Fibroblast of skin of left quadriceps (primary cell): ENCODE measurements at places on chromosomes 5 and 9.

DNA sequence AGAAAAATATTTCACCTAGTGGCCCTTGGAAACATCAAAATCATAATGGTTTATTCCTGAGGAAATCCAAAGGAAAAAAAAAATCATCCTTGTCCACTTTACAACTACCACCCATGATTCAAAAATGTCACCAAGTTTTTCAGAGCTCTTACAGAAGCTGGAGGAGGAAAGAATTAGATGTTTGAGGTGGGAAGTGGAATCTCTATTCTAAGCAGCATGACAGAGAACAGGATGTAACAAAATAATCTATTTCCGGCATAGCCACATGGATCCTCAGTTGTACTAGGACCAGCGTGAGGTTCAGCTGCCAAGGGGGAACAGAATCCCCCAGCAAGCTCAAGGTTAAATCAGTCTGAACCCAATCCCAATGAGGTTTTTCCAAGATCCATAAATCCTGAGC is 40.2 kb downstream of the FBXW11 start:
- DNase-seq: no peak

DNA sequence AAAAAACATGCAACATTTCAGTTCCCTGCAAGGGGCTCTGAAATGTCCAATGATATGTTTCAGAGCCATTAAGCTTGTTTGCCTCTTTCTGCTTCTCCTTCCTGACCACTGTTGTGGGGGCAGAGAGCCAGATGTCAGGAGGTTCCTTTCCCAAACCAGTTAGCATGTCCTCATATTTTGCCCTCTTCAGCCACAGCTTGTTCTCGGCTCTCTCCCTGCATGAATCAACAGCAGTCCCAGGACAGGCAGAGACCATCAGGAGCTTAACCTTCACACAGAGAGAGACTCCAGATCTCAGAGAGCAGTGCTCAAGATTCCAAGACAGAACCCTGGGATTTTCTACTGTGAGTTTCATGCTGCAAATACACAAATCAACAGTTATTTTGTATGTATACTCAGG is 218.5 kb downstream of the COMMD10 start:
- DNase-seq: no peak

DNA sequence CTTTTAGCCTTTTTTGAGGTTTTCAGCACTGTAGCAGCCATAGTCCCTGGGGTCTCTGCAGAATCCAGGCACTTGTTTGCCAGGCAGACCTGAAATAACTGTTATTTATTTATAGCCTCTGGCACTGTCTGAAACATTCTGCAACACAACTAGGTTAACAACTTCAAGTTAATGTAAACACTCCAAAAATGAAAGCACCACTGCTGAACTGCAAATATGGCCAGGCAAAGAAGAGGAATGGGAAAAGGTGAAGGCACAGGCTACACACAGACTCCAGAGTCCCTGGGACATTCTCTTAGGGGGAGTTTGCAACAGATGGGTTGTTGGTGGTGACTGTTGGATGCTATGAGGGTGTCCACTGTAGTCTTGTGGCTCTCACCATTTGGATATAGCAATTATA is 369.0 kb downstream of the MAT2B start:
- DNase-seq: no peak

GRCh38 chr5:3886524-3887451 is 291.2 kb downstream of the IRX1 start:
- no peak for DNase-seq

- DNase-seq: peak; percentile 15
Measured at GRCh38 chr5:38692346-38692745, 135.9 kb upstream of the LIFR start.

DNA sequence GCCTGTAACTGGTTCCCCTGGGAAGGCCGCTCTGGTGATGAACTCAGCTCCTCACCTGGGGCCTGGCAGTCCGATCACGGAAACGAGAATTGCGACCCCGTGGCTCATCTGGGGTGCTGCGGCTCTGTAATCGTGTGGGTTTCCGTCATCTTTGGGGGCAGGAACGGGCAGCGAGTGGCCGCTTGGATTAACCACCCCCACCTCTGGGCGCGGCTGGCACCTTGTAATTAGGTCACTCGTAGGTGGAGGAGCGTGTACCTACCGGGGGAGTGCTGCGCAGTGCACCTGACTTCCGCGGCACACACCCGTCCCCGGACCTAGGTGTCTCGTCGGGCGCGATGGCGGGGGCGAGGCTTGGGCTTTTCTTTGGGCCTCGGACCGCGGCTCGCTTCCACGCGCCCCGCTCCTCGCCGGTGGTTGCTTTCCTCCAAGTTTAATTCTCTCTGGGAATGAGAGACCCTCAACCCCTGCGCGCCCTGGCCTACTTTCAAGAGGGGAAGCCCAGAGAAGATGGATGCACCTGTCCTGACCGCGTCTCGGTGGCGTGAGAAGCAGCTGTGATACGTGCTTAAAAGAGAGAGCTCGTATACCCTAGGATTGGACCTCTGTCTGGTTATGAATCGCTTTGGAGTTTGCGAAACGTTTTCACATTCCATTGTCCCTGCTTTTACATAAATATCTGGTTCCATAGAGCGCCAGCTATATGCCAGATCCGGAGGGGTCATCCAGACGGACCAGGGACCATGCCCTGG is 744 bp upstream of the PPP2CA start:
- DNase-seq: no peak

DNA sequence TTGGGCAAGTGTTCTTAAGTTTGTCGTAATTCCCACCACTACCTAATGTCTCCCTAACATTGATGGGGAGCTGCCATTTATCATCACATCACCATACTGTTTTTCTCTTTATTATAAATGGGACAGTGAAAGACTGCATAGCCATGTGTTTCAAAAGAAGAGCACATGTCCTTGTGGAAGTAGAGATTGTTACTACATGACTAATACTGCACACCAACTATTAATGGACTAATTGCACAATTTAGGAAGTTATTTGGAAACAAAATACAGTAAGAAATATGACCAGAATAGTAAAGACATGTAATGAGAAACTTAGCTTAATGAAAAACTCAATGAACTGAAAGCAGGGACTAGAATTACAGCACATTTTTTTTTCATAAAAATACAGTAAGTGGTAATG is 12.0 kb upstream of the ELOVL7 start:
- peak; percentile 29 for DNase-seq

- DNase-seq: no peak
Measured at GRCh38 chr9:134003237-134003636, 11.1 kb upstream of the VAV2 start.

DNA sequence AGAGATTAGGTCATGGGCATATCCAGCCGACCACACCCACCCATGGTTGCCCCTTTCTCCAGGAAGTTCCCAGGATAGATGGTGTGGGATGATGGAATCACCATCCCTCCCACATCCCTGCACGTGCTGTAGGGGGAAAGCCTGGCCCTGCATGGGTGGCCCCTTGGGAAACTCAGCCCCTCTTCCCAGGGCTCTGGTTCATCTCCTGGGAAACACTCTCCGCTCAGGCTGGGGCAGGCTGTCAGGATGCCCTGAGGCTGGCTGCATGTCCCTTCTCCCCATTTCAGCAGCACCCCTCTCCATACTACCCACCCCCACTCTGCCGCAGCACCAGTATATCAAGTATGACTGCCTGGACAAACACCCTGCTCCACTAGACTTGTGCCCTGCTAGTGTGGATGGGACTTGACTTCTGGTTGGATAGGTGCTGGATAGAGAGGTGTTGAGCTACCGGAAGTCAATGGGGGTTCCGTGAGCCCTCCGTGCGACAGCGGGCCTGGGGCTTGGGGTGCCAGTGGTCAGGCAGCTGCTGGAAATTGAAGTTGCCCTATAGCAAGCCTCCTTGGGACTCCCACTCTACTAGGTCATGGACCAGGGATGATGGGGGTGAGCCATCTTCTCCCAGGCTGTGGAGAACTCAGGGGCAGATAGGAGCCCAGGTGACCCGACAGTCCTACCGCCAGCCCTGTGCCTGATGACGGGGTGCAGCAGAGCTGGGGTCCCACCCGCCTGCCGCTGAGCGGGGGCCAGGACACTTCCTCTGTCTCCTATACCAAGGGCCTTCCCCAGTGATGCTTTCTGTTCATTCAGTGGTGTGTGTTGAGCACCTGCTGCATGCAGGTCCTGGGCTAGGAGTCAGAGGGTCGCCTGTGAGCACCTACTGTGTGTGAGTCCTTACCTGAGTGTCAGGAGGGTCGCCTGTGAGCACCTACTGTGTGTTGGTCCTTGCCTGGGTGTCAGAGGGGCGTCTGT is 69.4 kb upstream of the COL5A1 start:
- no peak for DNase-seq

DNA sequence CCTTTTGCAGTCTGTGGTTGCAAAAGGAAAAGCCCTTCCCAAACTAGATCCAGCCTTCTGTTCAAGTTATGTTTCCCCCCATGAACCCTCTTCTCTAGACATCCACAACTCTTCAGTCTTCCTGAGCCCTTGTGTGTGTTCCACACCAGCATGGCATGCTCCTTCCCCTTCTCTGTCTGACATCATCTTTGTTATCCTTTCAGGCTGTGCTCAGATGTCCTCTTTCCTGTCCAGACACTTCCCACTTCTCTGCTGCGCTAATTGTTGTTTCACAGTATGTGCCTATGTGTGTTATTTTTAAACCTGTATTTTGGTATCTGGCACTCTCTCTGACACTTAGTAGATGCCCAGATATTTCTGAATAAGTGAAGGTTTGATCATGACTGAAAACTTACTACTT is 38.2 kb downstream of the FOCAD start:
- DNase-seq: no peak

DNA sequence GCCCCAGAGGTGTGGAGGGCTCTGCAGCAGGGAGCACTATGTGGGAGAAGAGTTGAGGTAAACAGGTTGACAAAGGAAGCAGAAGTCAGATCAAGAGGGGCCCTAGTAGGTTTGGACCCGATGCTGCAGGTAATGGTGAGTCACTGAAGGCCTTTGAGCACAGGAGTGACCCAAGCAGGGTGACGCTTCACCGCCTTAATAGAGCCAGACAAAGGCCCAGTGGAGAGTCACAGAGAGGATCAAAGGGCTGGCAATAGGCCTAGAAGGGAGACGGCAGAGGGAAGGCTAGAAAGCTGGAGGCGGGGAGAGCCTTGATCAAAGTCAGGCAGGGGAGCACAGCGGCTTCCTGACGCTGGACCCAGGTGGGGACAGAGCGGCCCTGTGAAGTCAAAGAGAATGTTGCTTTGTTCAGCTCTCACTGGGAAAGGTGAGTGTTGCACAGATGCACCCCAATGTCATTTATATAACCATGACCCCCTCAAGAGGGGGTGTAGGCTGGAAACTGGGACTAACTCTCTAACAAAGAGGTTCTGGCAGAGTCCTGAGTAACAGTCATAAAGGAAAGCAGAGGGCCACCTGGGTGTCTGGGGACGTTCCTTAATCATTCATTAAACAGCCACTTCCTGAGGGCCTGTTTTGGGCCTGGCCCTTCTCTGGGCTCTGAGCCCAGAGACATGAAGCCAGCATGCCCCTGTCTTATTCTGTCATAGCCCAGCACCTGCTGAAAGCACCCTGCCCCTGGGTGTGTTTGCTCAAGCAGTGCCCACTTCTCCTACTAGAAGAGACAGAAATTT is 9.8 kb upstream of the CPLX2 start:
- no peak for DNase-seq

DNA sequence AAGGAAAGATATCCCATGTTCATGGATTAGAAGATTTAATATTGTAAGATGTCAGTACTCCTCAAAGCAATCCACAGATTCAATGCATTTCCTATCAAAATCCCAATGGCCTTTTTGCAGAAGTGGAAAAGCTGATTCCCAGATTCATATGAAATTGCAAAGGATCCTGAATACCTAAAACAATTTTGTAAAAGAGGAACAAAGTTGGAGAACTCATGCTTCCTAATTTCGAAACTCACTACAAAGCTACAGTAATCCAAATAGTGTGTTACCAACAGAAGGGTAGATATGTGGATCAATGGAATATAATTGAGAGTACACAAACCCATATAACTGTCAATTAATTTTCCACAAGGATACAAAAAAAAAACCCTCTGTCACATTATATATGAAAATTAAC is 154.3 kb upstream of the ZNF618 start:
- DNase-seq: no peak

GRCh38 chr5:163106098-163106497 is 331.3 kb upstream of the CCNG1 start:
- no peak for DNase-seq

- DNase-seq: no peak
Measured at GRCh38 chr9:83109296-83109695, 46.4 kb upstream of the RASEF start.

DNA sequence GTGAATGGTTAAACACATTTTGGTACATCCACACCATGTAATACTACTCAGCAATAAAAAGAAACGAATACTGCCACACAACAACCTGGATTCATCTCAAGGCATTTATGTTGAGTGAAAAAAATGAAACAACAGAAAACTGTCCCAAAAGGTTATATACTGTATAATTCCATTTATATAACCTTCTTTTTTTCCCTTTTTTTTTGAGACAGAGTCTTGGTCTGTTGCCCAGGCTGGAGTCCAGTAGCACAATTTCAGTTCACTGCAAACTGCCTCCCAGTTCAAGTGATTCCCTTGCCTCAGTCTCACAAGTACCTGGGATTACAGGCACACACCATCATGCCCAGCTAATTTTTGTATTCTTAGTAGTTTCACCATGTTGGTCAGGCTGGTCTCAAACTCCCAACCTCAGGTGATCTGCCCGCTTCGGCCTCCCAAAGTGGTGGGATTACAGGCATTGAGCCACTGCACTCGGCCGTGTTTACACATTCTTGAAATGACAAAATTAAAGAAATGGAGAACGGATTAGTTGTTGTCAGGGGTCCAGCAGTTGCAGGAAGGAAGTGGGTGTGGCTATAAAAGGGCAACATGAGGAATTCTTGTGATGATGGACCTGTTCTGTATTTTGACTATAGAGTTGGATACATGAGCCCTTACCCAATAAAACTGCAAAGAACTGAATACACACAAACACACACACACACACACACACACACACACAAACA is 17.4 kb downstream of the PPP6C start:
- DNase-seq: no peak

GRCh38 chr5:77029376-77029885 is 773 bp upstream of the AGGF1 start:
- no peak for DNase-seq

DNA sequence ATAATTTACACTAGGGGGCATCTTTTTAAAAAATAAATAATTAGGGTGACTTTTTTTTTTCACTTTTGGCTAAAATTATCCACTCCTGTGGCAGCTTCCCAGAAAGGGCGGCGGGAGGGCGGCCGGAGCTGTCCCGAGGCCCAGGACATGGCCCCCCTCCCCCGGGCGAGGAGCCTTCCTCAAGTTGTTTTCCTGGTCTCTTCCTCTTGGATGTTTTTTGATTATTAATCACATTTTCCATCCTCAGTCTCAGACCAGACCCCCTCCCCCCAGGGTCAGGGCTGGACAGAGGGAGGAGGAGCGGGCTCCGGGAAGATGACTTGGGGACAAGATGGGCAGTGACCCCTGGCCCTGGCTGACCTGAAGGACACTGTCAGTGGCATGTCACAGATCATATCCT is 4.7 kb upstream of the CNTFR start:
- no peak for DNase-seq

- DNase-seq: no peak
Measured at GRCh38 chr9:136529516-136530460, 16.1 kb downstream of the NOTCH1 start.

- DNase-seq: no peak
Measured at GRCh38 chr5:22916393-22916792, 63.2 kb upstream of the CDH12 start.

GRCh38 chr9:5389109-5389732 is 48.5 kb downstream of the PLGRKT start:
- DNase-seq: peak; percentile 73

- DNase-seq: no peak
Measured at GRCh38 chr5:82348784-82349425, 70.8 kb upstream of the RPS23 start.

GRCh38 chr9:89433826-89434225 is 64.1 kb downstream of the SEMA4D start:
- peak; percentile 34 for DNase-seq
